ENCODE measurements at places on chromosomes 11 and 22.

- no peak for DNase-seq
- no peaks in the 10 kb centered on the region for H3K4me1 ChIP-seq
- no peak overlapping the region for H3K27ac ChIP-seq
- no peak overlapping the region for H3K4me3 ChIP-seq
- no peaks in the 10 kb centered on the region for H3K27me3 ChIP-seq
- no peaks in the 10 kb centered on the region for H3K36me3 ChIP-seq
Measured at GRCh38 chr22:42387631-42388030, 44.6 kb downstream of the NFAM1 start.

DNA sequence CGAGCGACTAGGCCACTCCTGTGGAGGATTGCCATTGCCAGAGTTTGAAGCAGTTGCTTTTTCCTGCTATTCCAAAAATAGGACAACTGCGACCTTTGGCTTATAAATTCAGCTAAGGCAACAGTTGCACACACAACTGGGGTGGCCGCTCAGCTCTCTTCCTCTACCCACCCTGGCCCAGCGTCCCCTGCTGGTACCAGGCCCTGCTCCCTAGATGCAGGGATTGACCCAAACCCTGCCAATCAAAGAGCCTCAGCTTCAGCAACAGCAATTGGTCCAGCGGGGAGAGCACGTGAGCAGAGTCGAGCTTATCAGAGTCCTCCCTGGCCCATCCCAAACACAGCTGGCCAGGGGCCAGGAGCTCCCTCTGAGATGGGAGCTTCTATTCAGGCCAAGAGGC, 22.0 kb upstream of the CABP2 start:
- H3K4me1 ChIP-seq: no peaks in the 10 kb centered on the region
- H3K27me3 ChIP-seq: no peaks in the 10 kb centered on the region
- no peak overlapping the region for H3K27ac ChIP-seq
- no peaks in the 10 kb centered on the region for H3K36me3 ChIP-seq
- no peak overlapping the region for H3K4me3 ChIP-seq

GRCh38 chr11:66346476-66347424, 679 bp downstream of the B4GAT1 start:
- DNase-seq: peak; percentile 41
- H3K27ac ChIP-seq: peak overlapping the region; percentile 92
- peak overlapping the region; percentile 62 for H3K4me3 ChIP-seq
- H3K4me1 ChIP-seq: peaks cover 39% of the 10 kb centered on the region
- no peaks in the 10 kb centered on the region for H3K36me3 ChIP-seq
- H3K27me3 ChIP-seq: no peaks in the 10 kb centered on the region

DNA sequence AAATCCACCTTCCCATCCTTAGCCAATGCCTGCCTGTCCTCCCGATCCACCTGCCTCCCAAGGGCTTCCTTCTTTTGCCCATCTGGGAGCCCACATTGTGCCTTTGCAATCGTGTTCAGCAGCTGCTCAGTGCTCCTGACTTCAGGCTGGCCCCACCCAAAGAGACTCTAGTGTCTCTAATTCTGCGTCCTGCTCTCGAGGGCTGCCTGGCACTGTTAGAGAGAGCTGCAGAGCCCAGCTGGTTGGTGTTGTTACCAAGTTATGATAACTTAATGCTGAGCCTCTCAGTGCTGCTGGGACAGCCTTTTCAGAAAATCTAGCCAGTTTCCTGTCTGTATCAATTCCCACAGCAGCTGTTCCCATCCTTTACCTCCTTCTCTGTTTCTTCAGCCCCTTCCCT, 69.1 kb downstream of the MICAL2 start:
- H3K4me3 ChIP-seq: no peak overlapping the region
- H3K4me1 ChIP-seq: peaks cover 25% of the 10 kb centered on the region
- H3K27ac ChIP-seq: peak overlapping the region; percentile 9
- no peak for DNase-seq
- no peaks in the 10 kb centered on the region for H3K36me3 ChIP-seq
- H3K27me3 ChIP-seq: no peaks in the 10 kb centered on the region

DNA sequence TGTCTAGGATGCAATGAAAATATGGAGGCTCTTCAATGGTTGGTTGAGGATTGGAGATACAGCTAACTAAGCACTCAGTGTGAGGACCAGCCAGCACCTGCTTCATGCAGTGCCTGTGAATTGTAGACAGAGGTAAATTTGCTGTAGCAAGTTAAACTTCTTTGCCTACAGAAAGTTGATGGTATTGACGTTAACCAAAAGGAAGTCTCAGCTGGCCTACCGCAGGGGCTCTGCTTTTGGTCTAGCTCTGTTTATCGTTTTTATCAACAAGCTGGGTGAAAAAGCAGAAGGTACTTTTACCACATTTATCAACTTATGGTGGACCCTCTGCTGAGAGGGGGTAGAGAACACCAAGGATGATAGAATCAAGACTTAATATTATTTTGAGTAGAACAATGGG, 51.6 kb downstream of the GRAMD1B start:
- no peaks in the 10 kb centered on the region for H3K36me3 ChIP-seq
- no peaks in the 10 kb centered on the region for H3K27me3 ChIP-seq
- no peak overlapping the region for H3K4me3 ChIP-seq
- no peak overlapping the region for H3K27ac ChIP-seq
- DNase-seq: no peak

DNA sequence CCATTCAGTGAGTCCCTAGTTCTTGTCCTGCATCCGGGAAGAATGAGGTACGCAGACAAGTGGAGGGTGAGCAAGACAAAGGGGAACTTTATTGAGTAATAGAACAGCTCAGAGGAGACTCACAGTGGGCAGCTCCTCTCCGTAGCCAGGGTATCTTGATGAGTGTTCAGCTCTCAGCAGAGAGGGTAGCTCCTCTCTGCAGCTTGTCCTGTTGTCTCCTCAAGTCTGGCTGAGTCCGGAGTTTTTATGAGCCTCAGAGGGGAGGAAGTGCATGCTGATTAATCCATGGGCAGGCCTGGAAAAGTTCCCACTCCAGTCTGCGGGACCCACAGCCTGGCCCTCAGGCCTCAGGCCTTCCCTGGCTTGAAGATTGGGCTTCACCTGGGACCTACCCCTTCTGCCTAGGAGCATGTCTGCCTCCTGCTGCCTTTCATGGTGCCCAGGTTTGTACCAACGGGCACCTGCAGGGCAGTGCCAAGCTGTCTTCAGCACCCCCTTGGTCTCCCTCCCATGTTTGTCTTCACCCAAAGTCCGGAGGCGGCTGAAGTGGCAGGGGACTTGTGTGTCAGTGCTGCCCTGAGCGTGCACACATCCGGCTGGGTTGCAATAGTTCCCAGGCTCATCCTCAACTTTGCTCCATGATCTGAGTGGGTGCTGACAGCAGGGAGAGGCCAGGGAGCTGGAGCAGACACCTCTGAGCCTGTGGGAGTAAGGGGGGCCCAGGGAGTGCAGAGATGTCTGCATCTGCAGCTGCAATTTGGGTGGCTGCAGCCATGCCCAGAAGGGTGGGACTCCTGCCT, 134.2 kb downstream of the LDLRAD3 start:
- no peak overlapping the region for H3K4me3 ChIP-seq
- no peak overlapping the region for H3K27ac ChIP-seq
- peaks cover 10% of the 10 kb centered on the region for H3K4me1 ChIP-seq
- no peaks in the 10 kb centered on the region for H3K27me3 ChIP-seq

GRCh38 chr11:44456544-44457300, 108.7 kb upstream of the CD82 start:
- H3K4me1 ChIP-seq: peaks cover 18% of the 10 kb centered on the region
- H3K27me3 ChIP-seq: no peaks in the 10 kb centered on the region
- no peak for DNase-seq
- no peaks in the 10 kb centered on the region for H3K36me3 ChIP-seq
- H3K27ac ChIP-seq: no peak overlapping the region
- H3K4me3 ChIP-seq: no peak overlapping the region

DNA sequence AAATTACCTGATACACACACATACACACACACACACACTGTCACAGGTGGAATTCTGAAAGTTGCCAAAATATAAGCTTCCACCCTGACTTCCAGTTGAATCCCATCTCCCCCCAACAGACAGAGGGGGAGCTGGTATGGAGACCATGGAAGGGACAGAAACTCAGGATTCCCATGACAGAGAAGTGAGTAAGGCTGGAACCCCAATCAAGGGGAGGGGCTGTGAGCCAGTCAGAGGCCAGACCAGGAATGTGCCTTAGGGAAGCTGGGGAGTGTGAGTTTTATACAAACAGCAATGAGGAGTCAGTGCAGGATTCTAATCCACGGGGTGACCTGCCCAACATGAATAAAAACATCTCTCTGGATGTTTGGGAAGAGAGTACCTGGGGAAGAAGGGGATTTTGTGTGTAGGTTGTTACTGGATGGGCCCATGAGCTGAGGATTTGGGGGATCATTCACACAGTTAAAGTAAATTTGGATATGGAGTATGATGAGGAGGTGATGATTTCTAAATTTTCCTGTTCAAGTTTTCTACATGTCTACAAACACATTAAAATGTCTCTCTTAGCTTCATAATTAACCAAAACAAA, 38.7 kb upstream of the TOP3B start:
- H3K36me3 ChIP-seq: no peaks in the 10 kb centered on the region
- no peaks in the 10 kb centered on the region for H3K27me3 ChIP-seq
- no peak overlapping the region for H3K4me3 ChIP-seq
- no peak for DNase-seq

GRCh38 chr11:27184458-27185312, 144.1 kb downstream of the BBOX1 start:
- no peak overlapping the region for H3K27ac ChIP-seq
- H3K4me3 ChIP-seq: no peak overlapping the region
- H3K36me3 ChIP-seq: no peaks in the 10 kb centered on the region
- no peaks in the 10 kb centered on the region for H3K27me3 ChIP-seq
- H3K4me1 ChIP-seq: peaks cover 24% of the 10 kb centered on the region

GRCh38 chr22:32584650-32585049, 110.0 kb downstream of the FBXO7 start:
- no peaks in the 10 kb centered on the region for H3K36me3 ChIP-seq
- H3K4me1 ChIP-seq: peaks cover 15% of the 10 kb centered on the region
- no peak for DNase-seq

DNA sequence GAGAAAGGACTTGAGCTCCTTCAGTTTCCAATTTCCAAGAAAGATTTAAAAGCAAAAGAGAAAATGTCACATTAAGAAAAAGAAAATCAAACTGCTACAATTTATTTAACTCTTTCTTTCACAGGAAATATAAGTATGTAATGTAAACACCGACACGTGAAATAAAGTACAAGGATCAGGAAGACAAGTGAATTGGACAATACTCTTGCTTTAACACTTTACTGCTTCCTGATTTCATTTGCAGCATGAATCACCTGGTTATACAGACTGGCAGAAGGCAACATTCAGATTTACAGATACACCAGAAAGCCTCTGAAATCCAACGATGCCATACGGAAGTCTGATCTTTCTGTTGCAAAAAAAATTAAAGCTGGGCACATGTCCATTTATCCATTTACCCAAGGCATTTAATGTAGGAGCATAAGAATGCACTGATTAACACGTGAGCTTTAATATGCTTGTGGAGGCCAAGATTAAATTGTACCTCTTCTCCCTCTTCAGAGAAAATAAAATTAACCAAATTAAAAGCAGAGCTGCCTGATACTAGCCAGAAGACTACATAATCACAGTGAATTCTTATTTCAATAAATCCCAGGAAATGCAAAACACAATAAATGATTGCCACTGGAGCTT, 16.0 kb upstream of the PPP2R1B start:
- no peaks in the 10 kb centered on the region for H3K27me3 ChIP-seq
- no peak for DNase-seq
- H3K36me3 ChIP-seq: no peaks in the 10 kb centered on the region
- H3K4me1 ChIP-seq: peaks cover 14% of the 10 kb centered on the region

GRCh38 chr11:116822575-116822974, 529 bp downstream of the APOA4 start:
- peak overlapping the region; percentile 68 for H3K27ac ChIP-seq
- no peaks in the 10 kb centered on the region for H3K27me3 ChIP-seq
- H3K36me3 ChIP-seq: no peaks in the 10 kb centered on the region
- no peak for DNase-seq
- H3K4me3 ChIP-seq: no peak overlapping the region
- H3K4me1 ChIP-seq: peaks cover 18% of the 10 kb centered on the region

- no peaks in the 10 kb centered on the region for H3K4me1 ChIP-seq
- H3K4me3 ChIP-seq: no peak overlapping the region
- no peaks in the 10 kb centered on the region for H3K36me3 ChIP-seq
Measured at GRCh38 chr22:39612811-39613548, 42.4 kb downstream of the CACNA1I start.

GRCh38 chr22:19554834-19555404, 30.7 kb upstream of the CLDN5 start:
- H3K4me1 ChIP-seq: no peaks in the 10 kb centered on the region
- no peak overlapping the region for H3K4me3 ChIP-seq
- no peak overlapping the region for H3K27ac ChIP-seq
- no peak for DNase-seq
- H3K36me3 ChIP-seq: no peaks in the 10 kb centered on the region
- no peaks in the 10 kb centered on the region for H3K27me3 ChIP-seq

DNA sequence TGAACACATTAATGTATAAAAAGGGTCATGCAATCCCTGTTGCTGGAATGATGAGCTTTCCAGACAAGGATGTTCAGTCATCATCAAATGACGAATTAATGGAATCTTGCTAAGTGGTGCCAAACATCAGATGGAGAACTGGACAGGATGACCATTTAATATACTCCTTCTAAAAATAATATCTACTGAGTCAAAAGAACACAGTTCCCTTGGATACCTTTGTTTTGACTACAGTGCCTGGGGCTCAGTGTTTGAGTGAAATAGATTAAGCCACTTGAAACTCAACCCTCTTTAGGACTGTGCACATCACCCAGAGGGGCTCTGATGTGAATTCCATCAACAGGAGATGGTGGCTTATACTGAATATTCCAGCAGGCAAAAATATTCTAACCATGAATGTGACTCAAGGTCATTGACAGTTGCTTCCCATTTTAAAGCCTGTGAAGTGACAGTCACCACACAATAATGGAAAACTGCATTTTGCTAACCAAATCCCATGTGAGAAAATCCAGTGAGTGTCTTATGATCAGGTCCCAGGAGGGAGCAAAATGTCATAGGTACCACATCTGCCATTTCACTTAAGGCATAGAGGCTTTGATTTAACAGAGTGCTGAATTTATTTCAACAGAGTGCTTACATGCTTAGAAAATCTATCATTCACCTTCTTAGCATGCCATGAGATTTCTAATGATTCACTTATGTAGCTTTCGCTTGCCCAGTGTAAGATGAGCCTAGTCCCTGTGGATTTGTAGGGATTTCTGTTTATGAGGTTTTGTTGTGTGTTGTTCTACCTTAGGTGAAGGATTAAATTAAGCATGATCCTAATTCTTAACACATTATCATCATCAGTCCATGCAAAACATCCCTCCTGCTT, 41.3 kb upstream of the SLN start:
- DNase-seq: no peak
- H3K4me3 ChIP-seq: no peak overlapping the region
- H3K36me3 ChIP-seq: no peaks in the 10 kb centered on the region
- no peaks in the 10 kb centered on the region for H3K4me1 ChIP-seq
- no peak overlapping the region for H3K27ac ChIP-seq

All from hepatocyte (in vitro differentiated cells).